ENCODE measurements at places on chromosomes 1 and 21.

GRCh38 chr1:91057784-91058183 is 35.9 kb upstream of the ZNF644 start:
- DNase-seq, result no peak

- DNase-seq, result no peak
Measured at GRCh38 chr1:78061825-78062523, 16.2 kb downstream of the GIPC2 start.

GRCh38 chr1:109438798-109439297 is 12.6 kb upstream of the PSMA5 start:
- DNase-seq, result no peak

GRCh38 chr1:29454616-29455380 is 218.5 kb downstream of the PTPRU start:
- no peak for DNase-seq

DNA sequence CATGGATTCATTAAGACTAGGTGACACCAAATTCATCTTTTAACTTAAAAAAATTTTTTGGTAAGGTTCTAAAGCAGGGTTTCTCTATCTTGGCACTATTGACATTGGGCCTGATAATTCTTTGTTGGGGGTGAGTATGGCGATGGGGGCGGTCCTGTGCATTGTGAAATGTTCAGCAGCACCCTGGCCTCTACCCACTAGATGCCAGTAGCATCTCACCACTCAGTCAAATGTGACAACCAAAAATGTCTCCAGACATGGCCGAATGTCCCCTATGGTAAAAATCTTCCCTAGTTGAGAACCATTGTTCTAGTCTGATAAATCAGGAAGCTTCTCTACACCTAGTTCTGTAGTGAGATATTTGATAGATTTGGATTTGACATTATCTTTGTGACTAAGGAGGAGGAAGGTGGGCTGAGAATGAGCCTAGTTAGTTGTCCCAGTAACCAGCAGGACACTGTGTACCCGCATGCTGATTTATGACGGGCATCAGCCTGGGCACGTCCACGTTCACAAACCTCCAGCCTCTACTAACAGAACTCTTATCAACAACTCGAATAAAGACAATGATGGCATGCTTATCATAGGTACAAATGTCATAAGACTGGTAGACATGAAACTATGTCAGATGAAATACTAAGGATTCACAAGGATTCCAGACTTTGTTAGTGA is 104.6 kb downstream of the KCND3 start:
- DNase-seq, result no peak

DNA sequence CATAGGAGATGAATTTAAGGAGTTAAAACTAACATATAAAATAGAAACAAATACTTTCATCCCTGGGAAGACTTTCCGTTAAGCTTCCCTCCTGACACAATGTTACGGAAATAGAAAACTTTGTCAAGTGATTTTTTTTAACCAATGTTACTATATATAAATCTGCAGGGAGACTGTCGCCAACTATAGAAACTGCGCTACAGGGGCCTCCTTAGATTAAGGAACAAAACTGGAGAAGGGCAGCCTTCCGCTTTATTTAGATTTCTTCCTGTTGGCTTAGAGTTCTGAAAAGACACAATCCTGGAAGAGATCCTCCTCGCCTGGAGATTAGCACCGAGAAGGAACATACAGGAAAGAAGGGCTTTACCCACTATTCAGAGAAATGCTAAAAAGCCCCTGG is 1.5 kb downstream of the MGST3 start:
- no peak for DNase-seq

DNA sequence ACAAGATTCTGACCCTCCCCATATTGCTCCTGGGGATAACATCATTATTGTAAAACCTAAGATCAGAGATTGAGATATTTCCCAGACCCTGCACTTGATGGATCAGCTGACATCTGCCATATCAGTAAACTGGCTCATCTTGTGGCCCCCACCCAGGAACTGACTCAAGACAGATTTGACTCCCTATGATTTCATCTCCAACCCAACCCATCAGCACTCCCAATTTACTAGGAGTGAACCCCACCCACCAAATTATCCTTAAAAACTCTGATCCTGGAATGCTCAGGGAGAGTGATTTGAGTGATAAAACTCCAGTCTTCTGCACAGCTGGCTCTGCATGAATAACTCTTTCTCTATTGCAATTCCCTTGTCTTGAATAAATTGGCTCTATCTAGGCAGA is 6.1 kb upstream of the CLCC1 start:
- no peak for DNase-seq

DNA sequence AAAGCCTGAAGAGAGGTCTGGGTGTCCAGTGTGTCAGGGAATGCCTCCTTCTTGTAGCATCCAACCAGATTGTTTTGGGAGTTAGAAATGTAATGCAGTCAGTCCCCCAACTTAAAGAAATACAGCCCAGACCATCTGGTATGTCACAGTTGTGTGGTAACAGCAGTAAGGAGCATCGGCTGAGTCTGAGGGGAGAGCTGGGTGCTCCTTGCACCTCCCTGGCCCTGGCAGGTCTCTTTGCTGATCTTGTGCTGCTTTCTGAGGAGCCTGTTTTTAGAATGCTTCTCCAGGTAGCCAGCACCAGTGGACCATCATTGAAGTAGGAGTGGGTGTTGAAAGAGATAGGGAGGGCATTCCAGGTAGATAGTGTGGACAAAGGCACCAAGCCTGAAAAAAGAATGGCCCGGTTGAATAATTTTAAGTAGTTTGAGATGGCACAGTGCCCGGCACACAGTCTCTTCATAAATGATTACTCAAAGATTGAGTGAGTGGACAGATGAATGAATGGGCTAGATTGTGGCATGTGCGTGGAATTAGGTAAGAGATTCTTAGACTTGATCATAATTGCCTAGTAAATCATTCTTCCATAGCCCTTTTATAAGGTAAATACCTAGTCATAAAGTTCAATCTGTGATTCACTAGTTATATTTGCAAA is 46.5 kb downstream of the LAMC1 start:
- no peak for DNase-seq

- DNase-seq, result no peak
Measured at GRCh38 chr1:212244441-212244840, 40.8 kb upstream of the PPP2R5A start.

Measured in sciatic nerve (tissue), 2 donors.